ENCODE measurements at places on chromosomes 7 and 10.

DNA sequence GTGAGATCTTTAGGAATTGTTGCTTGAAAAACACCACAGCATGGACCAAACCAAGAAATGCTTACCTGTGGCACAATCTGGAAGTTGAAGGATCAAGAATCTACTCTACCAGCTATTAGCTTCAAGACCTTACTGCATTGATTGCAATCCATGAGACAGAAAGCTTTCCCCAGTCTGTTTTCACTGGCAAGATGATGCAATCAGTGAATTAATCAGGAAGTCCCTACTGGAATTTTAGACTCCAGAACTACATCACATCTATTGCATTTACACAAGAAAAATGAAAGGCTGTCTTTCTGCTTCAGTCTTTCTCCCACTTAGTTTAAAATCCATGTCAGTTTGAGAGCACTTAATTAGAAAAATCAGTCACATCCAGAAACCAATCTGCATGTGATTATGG lies 191.7 kb downstream of the TFEC start:
- DNase-seq: no peak

GRCh38 chr7:128732521-128733277 lies 6.5 kb upstream of the CALU start:
- no peak for DNase-seq

GRCh38 chr10:10545771-10546170 lies 471.9 kb upstream of the CELF2 start:
- no peak for DNase-seq

GRCh38 chr10:117005026-117005526 lies at the start of gene SHTN1:
Gene SHTN1, minus strand, starts transcription at chr10:117005187. Its CDS starts 108 bp downstream, at chr10:117005079.
- DNase-seq: no peak
